Activated naive CD8-positive, alpha-beta T cell treated with anti-CD3 and anti-CD28 coated beads for 36 hours (primary cell): ENCODE measurements at places on chromosomes 6 and 20. TPM values are rescaled to one million over a fixed set of nuclear protein-coding genes. Genes with fewer than 3 reads are reported as not detected.
A peak's percentile ranks its signal among the peaks of the same experiment; 100 is the strongest.

DNA sequence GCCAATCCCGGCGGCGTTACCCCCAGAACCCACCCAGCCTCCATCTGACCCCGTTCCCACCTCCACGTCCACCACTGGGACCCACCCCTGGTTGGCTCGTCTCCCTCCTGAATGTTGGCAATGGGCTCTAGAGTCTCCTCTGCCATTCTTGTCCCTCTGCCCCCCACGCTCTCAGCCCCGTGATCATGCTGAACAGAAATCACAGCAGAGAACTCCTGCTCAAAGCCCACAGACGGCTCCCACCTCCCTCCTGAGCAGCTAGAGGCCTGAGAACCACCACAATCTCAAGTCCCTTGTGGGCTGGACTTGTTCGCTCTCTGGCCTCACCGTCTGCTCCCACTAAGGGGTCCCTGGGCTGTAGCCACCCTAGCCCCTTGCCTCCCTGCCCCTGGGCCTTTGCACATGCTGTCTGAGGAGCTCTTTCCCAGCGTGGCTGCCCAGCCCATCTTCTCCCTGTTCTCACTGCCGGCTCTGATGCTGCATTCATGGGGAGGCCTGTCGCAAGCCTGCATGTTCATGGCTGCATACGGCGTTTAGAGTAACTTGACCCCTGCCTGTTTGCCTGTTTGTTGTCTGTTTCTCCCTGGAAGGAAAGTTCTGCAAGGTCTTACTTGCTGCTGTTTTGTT is 11.2 kb upstream of the FRMD1 start:
- no peak for DNase-seq

GRCh38 chr20:34824806-34825529 is 483 bp downstream of the NCOA6 start:
- DNase-seq: peak; percentile 79

The SCRT2 gene
- total RNA-seq: not detected

The CALHM5 gene
- total RNA-seq: not detected

DNA sequence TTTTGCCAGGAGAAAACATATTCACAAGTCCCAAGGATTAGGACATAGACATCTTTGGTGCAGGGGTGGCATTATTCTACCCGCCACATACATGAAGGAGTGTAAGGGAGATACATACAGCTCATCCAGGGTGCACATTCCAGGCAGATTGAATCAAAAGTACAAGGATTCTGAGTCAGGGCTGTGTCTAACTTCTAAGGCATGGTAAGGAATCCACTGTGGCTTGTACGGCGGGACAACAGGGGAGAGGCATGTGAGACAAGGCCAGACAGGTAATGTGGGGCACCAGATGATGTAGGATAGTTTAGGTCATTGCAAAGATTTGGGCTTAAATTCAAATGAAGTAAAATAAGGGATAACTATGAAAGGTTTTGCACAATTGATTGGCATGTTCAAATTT is 780.9 kb downstream of the C6orf118 start:
- DNase-seq: no peak

DNA sequence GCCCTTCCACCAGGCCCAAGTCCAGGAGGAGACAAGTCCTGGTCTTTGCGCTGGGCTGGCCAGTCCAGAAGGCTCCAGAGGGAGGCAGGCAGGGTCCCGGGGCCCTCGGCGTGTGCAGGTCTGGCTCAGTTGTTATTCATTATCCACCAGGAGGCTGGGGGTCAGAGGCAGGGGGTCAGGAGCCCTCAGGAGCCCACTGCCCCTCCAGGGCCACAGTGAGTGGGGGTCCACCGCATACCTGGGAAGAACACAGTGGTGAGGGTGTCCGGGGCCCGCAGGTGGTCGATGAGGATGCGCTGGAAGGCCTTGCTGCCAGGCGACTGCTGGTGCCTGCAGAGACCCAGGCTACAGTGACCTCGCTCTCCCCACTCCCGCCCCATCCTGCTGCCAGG is 4.4 kb upstream of the C20orf144 start:
- no peak for DNase-seq

GRCh38 chr6:150175586-150176151 is 32.8 kb downstream of the PPP1R14C start:
- no peak for DNase-seq

DNA sequence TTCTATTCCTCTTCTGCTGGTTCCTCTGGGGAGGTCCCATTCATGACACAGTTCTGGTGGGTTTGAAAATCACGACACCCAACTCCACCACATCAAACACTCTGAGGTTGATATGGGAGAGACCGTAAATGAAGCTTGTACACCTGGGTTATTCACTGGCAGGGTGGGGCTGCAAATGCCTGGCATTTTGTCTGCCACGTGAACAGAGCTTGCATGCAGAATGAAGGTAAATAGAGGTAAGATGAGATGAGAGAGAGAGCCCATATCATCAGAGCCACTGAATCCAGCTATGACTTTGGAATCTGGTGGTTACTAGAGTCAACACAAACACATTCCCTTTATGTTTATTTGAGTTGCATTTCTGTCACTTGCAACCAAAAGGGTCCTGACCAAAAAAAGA is 97.4 kb downstream of the BANF2 start:
- DNase-seq: peak; percentile 3
